Fibroblast of skin of left quadriceps (primary cell): ENCODE measurements at places on chromosomes 7 and 10.
A peak's percentile ranks its signal among the peaks of the same experiment; 100 is the strongest.

GRCh38 chr7:2803342-2803692 lies 40.8 kb downstream of the GNA12 start:
- DNase-seq, result no peak

GRCh38 chr10:76874176-76874575 lies 763.4 kb downstream of the KCNMA1 start:
- DNase-seq, result peak; percentile 3

- peak; percentile 16 for DNase-seq
These were observed 67.4 kb downstream of the ZNF92 start for GRCh38 chr7:65441010-65441409.

DNA sequence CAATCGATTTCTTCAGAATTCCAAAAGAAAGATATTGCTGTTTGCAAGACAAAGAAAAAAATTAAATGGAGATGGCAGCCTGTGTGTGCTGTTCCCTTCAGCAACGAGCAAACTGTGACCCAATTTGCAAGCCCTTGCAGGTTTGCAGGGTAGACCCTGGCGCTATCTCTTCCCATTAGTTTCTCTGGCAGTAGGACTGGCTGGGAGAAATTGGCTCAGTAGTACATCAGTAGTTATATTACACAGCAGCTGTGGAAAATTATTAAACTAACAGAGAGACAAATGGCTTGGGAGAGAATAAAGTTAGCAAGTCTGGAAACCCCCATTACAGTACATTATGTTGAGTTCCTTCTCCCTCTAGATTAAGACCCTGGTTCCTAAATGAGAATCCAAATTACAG lies 116.4 kb upstream of the ITGB1 start:
- no peak for DNase-seq

DNA sequence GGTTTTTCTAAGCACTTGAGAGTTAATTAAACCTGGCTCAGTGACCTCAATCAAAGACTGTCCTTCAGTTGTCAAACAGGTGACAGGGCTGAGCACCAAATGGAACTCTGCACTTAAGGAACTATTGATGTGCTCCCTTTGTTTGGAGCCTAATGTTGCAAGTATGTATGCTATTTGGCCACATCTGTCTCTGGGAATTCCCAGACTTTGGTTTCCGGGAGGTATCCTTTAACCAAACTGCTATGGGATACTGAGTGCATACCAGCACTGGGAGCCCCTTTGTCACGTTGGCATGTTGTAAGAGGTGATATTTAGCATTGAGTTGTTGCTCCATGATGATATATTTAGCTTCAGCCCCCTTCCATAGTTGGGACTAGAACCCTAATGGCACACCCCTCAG lies 25.2 kb downstream of the ASZ1 start:
- no peak for DNase-seq

DNA sequence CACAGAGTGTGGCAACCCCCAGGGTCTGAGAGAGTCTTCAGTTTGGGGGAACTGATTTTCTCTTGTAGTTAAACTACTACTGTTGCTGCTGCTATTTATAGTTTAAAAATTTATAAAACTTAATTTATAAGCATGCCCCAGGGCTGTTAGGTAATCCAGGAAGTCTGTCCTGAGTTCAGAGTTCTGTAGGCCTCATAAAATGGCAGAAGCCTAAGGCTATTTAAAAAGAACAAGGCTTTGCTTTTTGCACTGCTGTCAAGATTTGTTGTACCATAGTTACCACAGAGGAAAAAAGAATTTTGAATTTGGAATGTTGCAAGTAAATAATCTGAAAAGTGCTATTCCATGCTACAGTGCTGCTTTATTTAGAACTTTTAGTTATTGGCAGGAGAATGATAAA lies 66.1 kb downstream of the AGK start:
- DNase-seq, result no peak

GRCh38 chr7:44769776-44770294 lies 21.2 kb downstream of the ZMIZ2 start:
- DNase-seq, result peak; percentile 14

GRCh38 chr7:98826811-98827231 lies 43.0 kb downstream of the TMEM130 start:
- DNase-seq, result no peak

- no peak for DNase-seq
These were observed 22.7 kb downstream of the KIAA1549 start for GRCh38 chr7:138958391-138958956.

- DNase-seq, result peak; percentile 58
These were observed 58.5 kb downstream of the LGI1 start for GRCh38 chr10:93816123-93816747.

DNA sequence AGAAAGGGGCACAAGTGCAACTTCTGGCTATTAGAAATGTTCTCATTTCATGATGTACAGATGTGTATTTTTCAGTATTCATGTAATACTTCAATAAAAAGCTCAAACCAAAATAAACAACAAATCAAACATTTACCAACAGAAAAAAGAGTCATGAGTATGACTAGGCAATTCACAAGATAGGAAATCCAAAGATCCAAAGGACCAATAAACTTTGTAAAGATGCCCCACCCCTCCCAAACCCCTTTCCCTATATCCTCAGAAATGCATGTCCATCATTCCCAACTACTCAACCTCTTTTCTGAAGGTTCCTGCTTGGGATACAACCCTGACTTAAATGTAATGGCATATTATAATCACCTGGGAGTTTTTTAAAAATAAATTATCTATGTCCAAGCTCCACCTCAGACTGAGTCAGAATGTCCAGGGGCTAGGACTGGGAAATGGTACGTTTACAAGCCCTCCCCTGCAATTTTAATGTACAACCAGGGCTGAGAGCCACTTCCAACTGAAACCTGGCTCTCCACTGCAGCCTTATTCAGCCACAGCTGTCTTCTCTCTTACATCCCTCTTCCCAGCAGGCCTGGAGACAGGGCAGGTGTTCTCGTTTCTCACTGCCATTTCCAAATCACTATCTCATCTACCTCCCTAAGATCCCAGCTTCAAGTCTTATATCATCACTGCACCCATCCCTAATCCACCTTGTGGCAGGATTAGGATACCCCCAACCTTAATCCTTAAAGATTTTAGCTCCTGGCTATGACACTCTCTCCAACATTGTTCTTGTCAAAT lies 36.5 kb downstream of the COA1 start:
- no peak for DNase-seq

GRCh38 chr7:452226-452751 lies 67.4 kb downstream of the PDGFA start:
- DNase-seq, result peak; percentile 18

DNA sequence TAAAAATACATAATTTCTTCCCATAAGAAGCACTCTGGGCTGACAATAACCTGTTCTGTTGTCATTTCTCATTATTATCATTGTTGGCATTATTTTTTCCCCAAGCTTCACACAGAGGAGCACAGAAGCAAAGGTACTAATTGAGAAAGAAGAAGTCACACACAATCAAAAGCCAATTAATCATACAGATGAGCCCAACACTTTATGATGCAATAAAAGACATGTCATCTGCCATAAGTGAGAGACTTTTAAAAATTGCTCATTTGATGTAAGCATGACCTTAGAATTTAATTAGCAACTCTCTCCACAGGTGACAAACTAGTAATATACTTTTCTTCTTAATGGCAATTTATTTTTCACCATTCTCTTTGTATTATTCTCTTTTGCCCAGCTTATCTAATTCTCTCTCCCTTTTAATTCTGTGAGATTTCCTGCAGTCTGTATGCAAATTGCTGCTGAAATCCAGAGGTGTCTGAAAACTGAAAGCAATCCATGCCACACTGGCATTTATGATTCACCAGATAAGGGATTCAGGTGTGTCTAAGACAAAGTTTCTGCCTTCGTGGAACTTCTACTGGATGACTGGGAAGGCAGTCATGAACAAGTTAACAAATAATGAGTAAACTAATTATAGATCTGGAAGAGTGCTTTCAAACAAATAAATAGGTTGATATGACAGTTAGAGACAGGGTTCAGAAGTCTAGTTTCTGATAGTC lies 203.5 kb downstream of the CHCHD3 start:
- DNase-seq, result no peak

DNA sequence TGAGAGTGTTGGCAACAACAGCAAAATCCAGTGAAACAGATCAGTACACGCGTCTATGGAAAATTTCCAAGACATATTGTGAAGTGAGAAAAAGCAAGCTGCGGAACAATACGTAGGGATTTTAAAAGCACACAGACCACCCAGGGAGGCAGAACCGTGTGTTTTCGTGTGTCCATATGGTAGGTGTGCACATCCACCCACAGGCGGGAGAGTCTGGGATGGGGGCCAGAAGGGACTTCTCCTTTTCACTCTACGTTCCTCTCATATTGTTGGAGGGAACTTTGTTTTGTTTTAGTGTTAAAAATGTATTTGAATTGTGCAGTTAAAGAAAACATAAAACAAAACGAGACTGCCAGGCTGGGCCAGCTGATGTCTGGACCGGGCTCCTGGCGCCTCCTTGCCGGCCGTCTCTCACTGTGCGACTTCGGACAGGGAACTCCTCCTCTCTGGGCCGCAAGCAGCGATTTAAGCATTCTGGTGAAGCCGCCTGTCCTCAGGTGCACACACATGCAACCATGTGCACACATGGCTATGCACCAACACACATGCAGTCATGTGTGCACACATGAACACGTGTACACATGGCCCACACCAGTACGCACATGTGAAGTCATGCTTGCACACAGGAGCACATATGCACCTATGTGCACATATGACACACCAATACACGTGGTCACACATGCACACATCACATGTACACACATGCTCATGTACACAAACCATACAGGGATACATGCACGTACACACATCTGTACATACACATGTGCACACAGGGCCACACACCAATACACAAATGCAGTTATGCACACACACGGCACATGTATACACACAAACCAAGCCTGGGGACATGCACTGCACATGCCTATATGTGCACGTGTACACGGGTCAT lies 141.1 kb downstream of the ELFN1 start:
- DNase-seq, result no peak

- DNase-seq, result no peak
These were observed 130.7 kb upstream of the NAMPT start for GRCh38 chr7:106415433-106415832.

DNA sequence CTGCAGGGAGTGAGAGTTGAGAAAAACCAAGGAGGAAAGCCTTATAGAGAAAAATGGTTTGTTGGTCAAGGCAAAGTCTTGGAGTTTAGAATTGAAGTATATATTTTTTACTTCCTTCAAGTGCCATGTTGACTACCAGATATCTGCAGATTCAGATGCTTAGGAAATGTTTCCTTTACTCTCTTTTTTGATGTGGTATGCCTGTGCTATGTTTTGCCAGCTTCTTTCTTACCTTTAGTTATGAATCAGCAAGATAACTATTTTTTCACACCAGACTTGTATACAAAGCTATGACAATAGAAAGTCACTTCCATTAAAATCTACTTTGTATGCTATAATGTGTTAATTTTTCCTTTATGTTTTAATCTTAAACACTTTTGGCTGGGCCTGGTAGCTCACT lies 3.6 kb downstream of the R3HCC1L start:
- DNase-seq, result no peak

- DNase-seq, result no peak
These were observed 89.2 kb upstream of the MKLN1 start for GRCh38 chr7:131238347-131238931.

GRCh38 chr10:122632576-122632975 lies 67.1 kb downstream of the C10orf120 start:
- DNase-seq, result no peak

- no peak for DNase-seq
These were observed 158.5 kb downstream of the AGMO start for GRCh38 chr7:15403315-15403714.

- no peak for DNase-seq
These were observed 9.8 kb upstream of the FXYD4 start for GRCh38 chr10:43361547-43362190.

DNA sequence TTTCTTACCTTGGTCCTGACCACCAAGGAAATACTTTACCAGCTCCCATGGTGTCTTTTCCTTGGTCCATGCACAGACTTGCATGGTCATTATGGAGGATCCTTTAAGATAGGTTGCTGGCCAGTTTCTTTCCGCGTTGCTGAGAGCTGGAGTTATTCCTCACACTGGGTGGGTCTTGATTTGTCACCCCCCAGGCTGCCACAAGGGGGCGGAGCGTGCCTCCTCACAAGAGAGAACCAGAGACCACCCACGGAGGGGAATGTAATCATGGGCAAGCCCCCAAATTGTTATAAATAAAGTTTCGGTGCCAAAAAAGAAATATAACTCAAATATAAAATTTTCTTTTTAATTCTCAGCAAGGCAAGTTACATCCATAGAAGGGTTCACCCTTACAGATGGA lies 10.5 kb upstream of the TRIM24 start:
- no peak for DNase-seq

DNA sequence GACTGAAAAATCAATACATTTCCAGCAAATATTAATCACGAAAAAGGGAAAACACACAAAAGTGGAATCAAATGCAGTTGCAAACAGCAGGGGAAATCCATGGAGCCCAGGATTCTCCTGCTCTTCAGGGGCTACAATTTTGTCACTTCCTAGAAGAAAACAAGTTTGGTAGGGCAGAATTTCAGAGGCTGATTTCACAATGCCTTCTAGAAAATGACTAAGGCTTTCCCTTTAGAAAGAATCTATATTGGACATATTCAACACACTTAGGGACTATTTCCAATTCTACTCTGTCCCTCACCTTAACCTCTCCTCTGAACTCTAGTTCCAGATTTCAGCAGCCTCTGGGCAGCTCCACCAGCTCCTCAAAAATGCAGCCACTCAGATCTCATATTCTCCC lies 111.3 kb downstream of the HECTD2 start:
- no peak for DNase-seq

GRCh38 chr10:130737621-130738020 lies 573.9 kb downstream of the TCERG1L start:
- DNase-seq, result no peak

DNA sequence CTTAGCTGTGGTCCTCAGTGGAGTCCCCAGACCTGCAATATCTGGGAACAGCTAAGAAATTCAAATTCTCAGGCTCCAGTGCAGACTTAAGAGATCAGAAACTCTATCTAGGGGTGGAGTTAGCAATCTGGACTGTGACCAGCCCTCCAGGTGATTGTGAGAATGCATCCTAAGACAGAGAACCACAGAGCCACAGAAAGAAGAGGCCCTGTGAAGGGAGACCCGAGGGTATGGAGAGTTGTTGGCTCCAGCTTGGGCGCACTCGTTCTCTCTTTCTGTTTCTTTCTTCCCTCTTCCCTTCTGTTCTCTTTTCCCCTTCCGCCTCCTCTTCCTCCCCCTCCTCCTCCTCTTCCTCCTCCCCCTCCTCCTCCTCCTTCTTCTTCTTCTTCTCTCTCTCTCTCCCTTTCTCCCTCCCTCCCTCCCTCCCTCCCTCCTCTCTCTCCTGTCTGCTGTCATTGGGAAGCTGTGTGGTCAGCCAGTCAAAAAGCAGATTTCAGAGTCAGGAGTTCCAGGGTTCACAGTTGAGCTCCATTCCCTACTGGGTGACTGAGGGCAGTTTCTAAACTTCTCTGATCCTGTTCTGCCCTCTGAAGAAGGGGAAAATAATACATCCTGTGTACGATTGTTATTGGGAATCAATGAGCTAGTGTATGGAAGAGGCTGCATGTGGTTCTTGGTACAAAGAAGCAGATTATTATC lies 62.1 kb upstream of the STEAP1B start:
- DNase-seq, result no peak

GRCh38 chr7:92281031-92281430 lies 35.3 kb downstream of the ANKIB1 start:
- DNase-seq, result no peak
